ENCODE measurements at places on chromosomes 12 and 14. TPM values are rescaled to one million over a fixed set of nuclear protein-coding genes. Genes with fewer than 3 reads are reported as not detected.

- no peak for DNase-seq
These were observed 73.3 kb downstream of the ERC1 start for GRCh38 chr12:1064317-1064716.

GRCh38 chr12:97713270-97713669 is 250.7 kb downstream of the RMST start:
- DNase-seq: no peak

DNA sequence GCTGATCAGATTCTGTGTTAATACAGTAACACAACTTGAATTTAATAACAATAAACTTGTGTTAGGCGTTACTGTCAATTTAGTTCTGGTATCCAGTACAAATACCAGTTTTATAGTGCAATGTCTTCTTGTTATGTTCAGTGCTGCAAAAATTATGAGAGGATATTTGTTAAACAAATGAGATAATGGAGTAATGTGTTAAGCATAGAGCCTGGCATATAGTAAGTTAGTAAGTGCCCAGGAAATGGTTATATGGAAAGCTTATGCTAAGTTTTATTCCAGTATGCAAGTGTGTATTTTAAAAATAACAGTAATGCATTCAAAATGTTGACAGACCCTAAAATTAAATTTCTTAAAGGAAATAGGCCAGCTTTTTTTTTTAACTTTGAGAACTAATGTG is 1.8 kb downstream of the VRK1 start:
- no peak for DNase-seq

DNA sequence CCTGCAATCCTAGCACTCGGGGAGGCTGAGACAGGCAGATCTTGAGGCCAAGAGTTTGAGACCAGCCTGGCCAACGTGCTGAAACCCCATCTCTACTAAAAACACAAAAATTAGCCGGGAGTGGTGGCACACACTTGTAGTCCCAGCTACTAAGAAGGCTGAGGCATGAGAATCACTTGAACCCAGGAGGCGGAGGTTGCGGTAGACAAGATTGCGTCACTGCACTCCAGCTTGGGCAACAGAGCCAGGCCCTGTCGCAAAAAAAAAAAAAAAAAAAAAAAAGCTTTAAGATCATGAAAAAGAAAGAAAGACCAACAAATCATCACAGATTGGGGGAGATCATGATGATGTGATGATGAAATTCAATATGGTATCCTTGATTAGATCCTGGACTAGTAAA is 30.6 kb downstream of the WDR89 start:
- no peak for DNase-seq

- no peak for DNase-seq
These were observed 30.1 kb upstream of the CERS5 start for GRCh38 chr12:50197297-50197727.

DNA sequence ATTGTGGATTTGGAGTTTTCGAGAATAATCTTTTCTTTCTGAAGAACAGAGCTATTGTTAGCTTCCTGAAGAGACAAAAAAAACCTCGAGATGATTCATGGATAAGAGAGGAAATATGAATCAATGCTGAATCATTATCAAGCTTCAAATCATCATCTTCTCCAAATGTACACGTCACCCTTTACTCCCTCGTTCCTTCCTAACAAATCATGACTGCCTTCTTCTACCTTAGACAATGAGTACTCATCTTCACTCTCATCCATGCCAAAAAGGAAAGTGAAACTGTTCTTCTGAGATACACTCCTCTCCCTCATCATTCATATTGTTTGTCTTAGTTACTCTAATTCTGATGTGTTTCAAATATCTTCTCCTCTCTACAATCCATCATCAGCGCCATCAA is 1115.8 kb upstream of the ATXN7L3B start:
- peak; percentile 74 for DNase-seq

- DNase-seq: no peak
These were observed 4.7 kb upstream of the MDM1 start for GRCh38 chr12:68336889-68337303.

- DNase-seq: no peak
These were observed 73.9 kb downstream of the VEZT start for GRCh38 chr12:95291501-95291900.

DNA sequence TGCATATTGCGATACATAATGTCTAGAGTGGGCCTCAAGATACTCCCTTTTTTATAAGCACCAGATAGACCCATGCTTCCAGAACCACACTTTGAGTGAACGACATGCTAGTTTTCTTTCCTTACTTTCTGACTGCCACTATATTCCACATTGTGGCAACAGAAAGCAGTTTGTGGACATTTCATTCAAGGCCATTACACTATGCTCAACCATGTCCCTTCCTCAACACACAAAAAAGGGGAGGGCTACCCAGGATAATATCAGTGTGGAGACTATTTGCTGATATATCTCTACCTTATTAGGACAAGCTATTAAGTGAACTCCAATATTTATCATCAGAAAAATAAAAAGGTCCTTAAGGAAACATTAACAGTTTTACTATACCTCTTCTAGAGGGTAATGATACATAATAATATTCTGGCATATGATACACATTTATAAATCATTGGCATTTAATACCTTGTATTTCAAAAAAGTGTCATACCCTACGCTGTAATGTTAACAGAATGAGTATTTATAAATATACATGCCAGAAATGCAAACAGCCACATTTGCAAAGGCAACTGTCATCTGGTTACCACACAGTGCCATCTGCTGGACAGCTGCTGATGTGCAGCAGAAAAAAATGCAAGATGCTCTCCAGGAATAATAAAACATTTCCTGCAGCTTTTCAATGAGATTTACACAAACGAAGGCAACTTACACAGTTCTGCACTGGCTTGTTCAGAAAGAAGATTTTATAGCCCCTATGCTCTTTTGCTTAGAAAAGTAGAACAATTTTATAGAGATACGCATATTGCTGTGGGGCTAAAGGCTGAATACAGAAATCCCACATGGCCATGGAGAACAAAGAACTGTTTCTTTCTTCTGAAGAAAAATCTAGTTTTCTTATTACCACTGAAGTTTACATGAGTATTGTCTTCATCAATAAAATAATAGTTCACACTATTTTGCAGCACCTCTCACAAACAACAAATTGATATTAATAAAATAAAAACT is 182.2 kb upstream of the GRIP1 start:
- peak; percentile 18 for DNase-seq

GRCh38 chr12:49684310-49684854 is 22.8 kb downstream of the FMNL3 start:
- DNase-seq: no peak

DNA sequence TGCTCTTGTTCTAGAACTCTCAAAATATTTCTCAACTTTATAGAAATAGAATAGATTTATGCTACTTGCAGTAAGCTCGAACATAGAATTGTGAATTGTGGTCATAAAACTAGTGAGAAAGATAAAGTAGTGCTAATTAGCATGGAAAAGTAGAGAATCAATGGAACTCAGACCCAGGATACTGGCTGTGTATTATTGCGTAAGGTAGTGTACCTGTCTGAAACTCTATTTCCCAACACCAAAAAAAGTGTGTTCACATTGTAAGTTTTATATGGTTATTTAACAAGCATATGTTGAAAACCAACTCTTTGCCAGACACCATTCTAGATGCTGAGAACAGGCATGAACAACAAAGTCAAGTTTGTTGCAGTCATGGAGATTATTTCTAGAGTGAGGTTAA is 720.5 kb upstream of the ATXN7L3B start:
- no peak for DNase-seq

GRCh38 chr12:77016606-77017005 is 48.8 kb downstream of the E2F7 start:
- DNase-seq: no peak

DNA sequence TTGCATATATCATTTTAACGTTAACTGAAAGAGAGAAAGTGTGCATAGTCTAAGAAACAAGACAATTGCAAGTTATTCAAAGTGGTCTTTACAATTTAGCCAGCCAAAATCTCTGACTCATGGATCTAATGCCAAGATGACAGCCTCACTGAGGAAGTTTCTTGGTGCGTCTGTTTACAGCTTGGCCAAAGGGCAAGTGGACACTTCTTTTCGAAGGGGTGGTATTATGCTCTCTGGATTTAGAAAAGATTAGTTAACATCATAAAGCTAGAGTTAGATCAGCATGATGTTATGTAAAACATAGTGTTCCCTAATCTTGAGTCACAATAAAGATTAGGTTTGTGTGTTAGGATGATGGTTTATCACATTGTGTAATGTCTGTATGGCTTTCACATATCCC is 51.5 kb upstream of the SLC2A13 start:
- DNase-seq: no peak

GRCh38 chr12:128483526-128484255 is 216.7 kb downstream of the TMEM132C start:
- DNase-seq: no peak

GRCh38 chr12:11601647-11602046 is 47.8 kb upstream of the ETV6 start:
- no peak for DNase-seq

DNA sequence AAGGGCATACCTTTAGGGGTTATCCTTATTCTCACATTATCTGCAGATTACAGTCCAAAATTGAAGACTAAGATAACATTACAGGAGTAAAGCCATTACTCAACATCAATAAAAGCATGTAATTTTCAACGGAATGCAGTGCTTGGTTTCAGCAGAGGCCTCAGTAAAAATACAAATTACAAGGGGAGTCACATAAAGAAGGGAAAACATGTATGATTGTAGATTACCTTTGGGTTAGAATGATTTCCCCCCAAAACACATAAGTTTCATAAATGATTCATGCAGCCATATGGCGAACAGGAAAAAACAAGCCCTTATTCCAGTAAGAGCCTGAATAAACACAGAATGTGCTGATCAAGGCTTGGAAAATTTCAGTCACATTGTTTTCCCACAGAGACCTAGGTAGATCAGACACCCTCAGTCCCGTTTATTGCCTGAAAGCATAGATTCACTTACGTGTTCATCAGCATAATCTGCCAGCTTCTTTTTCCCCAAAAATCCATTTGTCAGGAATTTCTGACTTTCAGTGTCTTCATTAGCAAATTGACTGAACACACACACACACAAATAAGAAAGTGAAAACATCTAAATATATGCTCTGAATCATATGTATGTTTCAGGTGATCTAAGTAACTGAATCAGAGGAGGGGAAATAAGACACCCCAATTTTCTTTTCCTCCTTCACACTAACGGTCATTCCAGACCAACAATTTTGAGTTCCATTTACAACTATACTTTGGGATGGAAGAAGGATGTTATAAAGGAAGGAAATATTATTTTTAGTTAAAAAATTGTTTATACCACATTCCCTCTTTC is 37.5 kb downstream of the SLC38A4 start:
- no peak for DNase-seq

DNA sequence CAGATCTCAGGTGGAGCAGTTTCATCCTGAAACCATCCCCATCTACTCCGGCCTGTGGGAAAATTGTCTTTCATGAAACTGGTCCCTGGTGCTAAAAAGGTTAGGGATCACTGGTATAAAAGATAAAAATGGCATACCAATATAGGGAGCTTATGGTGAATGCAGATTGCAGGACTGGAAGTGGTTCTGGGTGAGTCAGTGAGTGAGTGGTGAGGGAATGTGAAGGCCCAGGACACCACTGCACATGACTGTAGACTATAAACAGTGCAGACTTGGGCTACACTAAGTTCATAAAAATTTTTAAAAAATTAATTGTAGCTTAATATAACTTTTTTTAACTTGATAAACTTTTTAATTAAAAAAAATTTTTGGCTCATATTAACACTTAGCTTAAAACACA is 67.0 kb upstream of the RD3L start:
- no peak for DNase-seq

- no peak for DNase-seq
These were observed 51.2 kb upstream of the OR5AU1 start for GRCh38 chr14:21206753-21207684.

DNA sequence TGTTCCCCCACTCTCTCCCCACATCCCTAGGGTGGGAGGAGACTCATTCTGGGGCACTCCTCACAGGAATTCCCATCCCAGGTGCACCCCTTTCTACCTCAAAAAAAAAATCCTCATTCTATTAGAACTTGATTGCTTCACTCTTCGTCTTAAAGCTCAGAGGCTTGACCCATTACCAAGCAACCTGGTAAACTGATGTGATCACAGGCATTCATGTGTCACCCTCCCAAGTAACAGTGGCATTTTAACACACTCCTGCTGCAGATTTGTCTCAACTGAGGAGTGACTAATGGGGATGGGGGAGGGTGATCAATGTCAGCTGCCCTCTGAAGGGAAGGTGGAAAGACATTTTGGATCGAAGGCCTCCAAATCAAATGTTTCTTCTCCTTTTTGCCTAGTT is 78.1 kb upstream of the PTHLH start:
- DNase-seq: no peak

DNA sequence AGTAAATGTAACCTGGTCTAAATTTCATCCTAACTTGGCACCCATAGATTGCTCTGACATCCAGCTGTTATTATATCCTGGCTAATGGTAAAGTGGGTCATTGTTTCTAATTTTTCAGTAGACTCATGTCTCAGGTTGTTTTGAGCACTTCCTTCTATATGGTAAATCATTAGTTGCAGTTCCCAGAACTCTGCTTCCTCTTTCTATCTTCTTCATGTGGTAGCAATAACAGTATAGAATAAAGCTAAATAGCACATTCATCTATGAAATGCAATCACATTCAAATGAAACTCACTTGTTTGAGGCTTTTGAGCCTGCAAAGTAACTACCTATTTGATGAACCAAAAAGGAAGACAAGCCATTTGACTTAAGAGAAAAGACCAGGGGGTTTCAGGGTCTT is 65.1 kb upstream of the GZMB start:
- DNase-seq: no peak

DNA sequence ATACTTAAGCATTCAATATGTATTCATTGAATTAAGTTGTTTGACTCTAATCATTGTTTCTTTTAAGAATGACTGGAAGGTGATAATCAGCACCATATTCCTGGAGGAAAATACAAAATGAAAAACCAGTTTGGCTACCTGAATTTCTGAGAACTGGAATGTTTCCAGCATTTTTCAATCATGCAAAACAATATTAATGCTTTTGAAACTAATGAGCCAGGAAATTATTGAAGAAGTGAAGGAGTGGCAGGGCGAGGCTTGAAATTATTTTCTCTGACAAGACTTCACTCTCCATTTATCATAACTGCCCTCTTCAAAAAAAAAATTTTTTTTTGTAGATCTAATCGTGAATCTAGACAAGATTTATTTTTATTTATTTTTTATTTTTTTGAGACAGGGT is 19.0 kb downstream of the TMEM19 start:
- DNase-seq: no peak

GRCh38 chr12:90199006-90199405 is 490.4 kb upstream of the ATP2B1 start:
- no peak for DNase-seq

GRCh38 chr14:91419044-91419397 is 1.4 kb upstream of the CCDC88C start:
- no peak for DNase-seq

ADCY4 gene
- 0.05 TPM for total RNA-seq

TMTC1 gene
- total RNA-seq: 26.2 TPM

SYNE3 gene
- total RNA-seq: 0.14 TPM

TMEM229B gene
- 3.1 TPM for total RNA-seq

LMO3 gene
- total RNA-seq: not detected

B4GALNT1 gene
- 61.9 TPM for total RNA-seq

CACNA1C gene
- 0.22 TPM for total RNA-seq

PRKD1 gene
- total RNA-seq: 4.0 TPM

GDF3 gene
- total RNA-seq: not detected

All from A172 (cell line).